ENCODE measurements at places on chromosomes 13 and 19.

GRCh38 chr19:47778049-47778953, at the start of gene SELENOW:
SELENOW (plus strand) TSS chr19:47778703; CDS start chr19:47778786, 83 bp downstream.
- DNase-seq: peak; percentile 72

DNA sequence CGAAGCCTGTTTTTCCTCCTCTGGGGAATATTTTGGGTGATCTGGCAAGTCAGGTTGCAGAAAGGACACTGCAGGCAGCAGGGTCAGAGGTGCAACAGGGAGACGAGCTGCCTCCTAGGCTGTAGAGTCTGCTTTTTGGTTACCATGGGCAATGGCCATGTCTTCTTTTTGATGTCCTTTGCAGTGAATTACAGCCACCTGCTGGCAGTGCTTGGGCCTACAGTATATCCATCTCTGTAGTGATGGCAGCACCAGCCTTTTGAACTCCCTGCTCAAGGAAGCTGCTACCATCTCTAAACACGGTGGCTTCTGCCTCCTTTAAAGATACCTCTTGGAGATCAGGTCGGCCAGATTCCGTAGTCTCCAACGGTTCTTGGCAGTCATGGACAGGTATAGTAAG, 73.9 kb downstream of the WTIP start:
- peak; percentile 17 for DNase-seq

DNA sequence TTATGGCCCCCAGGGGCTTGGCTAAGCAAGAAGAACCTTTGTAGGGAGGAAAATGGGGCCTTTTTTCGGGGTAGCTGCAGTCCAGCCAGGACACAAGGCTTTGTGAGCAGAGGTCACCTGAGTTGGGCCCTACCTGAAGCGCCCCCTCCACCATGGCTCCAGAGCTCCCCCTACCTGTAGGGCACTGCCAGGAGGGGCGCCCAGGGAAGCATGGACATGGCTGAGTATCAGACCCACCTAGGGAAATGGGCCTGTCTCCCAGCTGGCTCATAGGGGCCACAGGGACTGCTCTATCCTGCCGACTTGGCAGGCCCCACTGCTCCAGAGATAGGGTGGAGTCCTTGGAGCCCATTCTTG, 9.0 kb upstream of the CEBPA start:
- DNase-seq: no peak

GRCh38 chr19:28827382-28827781, 385.6 kb downstream of the UQCRFS1 start:
- no peak for DNase-seq

DNA sequence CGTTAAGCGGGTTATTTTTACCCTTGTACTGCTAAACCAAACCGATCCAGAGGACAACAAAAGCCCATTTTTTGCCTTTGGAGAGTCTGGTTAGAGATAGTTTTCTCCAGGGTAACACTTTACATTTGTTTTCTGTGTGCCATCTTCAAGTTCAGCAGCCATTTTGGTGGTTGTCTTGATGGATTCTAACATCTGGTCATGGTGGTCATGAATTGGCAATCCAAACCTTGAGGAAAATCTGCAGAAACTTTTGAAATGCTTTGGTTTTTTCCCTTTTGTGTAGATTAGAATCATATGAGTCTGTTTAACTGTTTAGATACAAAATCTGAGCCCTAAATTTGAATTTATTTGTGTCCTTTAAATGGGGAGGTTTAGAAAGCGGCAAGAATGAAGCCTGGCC, 16.6 kb downstream of the HNRNPM start:
- no peak for DNase-seq
